ENCODE measurements at places on chromosomes 1 and 21.

DNA sequence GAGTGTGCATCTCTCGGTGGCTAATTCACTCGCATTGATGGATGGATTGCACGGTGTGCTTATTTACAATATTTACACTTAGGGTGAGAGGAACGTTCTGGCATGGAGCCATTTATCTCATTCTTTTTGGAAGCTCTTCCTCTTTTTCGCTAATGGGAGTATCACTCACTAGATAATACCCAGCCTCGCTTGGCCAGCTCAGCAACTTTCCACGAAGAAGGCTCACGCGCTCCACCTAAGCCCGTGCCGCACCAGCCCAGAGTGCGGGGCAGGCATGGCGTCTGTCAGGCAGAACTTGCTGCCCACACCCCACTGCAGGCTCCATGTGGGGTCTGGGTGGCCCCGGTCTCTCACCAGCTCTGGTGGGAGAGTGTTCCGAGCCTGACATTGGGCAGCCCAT lies 484.9 kb downstream of the NPHP4 start:
- no peak for DNase-seq

DNA sequence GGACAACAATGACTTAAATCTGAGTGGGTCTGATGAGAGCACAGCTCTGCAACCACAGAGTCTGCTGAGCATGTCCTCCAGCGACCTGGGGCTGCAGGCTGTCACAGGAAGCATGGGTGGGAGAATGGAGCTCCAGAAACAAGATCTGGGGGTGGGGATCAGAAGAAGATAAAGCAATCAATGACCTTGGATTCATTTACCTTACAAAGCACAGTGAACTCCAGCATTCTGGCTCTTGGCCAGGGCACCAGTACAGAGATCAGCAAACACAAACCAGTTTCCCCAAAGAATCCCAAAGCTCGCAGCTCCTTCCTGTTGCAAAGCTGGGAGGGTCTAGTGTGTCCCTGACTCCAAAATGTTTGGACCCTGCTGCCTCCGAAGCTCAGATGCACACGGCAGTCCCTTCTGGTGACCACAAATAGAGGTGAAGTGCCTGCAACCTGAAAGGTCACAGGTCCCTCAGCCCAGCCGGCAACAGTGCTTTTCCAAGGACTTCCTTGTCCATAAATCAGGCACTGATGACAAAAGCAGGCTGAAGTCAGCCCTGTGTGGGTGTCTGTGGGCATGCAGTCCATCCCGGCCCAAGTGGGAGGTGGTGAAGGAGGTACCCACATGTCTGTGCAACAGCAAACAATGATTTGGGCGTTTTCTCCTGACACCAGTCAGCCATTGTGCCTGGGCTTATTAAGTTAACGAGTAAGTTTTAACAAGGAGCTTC lies 76.1 kb downstream of the SH3BGR start:
- peak; percentile 24 for DNase-seq

GRCh38 chr21:38133240-38133639 lies 123.6 kb upstream of the KCNJ15 start:
- no peak for DNase-seq

DNA sequence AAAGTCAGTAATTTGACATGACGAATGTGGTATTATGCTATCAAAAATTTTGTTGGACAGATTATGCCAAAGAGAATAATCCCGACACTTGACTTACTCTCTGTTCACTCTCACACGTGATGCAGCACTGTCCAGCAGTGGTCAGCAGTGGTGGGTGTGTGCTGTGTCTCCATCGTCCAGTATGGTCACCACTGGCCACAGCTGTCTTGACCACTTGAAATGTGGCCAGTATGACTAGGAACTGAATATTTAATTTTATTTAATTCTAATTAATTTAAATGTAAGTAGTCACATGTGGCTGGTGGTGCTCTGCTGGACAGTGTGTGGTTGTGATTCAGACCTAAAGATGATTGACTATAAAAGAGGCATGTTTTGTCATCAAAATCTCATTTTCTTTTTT lies 24.0 kb downstream of the URB2 start:
- DNase-seq = no peak

DNA sequence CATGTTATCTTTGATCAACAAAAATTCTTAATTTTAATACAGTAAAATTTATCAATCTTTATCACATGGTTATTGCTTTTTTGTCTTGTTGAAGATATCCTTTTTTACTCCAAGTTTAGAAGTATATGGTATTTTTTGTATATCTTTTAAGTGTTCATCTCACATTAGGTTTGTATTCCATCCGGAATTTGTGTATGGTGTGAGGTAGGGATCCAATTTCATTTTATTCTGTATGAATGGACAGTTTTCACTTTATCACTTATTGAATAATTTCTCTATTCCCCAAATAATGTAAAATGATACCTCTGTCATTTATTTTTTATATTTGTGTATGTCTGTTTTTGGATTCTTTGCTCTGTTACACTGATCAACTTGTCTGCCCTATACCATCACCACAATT lies 25.3 kb downstream of the NFIA start:
- DNase-seq = no peak

DNA sequence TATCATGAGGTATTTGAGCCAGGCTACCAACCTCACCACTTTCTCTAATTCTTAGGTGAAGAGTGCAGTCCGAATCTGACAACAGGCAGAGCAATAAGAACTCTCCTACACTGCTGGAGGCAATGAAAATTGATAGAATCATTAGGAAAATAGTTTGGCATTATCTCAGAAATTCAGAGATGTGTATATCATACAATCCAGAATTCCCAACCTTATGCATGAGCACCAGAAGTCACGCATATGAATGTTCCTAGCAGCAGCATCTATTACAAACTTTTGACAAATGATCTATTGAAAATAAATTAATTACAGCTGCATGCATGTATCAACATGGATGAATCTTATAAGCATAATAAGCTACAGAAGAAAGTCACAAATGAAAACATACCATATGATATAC lies 176.9 kb upstream of the CAMK1G start:
- DNase-seq = no peak

DNA sequence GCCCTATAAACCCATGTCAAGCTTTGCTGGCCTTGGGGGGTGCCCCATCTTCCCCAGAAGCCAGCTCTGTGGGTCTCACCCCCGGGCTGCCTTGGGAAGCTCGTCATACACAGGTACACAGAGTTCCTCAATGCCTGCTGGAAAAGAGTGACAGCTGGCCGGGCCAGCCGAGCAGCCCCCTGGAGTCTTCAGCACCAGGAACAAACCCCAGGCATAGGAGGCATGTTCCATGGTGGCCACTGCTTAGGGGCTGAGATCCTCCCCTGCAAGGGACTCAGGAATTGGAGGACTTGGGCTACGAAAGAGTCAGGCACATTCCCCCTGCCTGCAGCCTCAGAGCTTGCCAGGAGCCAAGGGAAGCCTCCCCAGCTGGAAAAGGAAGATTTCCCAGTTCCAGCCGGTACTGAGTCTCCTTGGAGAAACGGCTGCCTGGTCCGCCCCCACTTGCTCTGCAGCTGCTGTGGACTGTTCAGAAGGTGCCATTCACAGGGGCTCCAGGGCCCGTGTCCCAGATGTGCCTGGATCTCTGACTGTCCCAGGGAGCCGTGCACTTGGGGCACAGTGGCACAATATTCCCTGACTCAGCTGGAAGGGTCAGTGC lies 89.5 kb downstream of the STUM start:
- DNase-seq = no peak

- no peak for DNase-seq
Observed at GRCh38 chr1:11822091-11822490, 16.1 kb downstream of the CLCN6 start.
